Tibial nerve (tissue), 4 donors: ENCODE measurements at places on chromosomes 16 and 17.

DNA sequence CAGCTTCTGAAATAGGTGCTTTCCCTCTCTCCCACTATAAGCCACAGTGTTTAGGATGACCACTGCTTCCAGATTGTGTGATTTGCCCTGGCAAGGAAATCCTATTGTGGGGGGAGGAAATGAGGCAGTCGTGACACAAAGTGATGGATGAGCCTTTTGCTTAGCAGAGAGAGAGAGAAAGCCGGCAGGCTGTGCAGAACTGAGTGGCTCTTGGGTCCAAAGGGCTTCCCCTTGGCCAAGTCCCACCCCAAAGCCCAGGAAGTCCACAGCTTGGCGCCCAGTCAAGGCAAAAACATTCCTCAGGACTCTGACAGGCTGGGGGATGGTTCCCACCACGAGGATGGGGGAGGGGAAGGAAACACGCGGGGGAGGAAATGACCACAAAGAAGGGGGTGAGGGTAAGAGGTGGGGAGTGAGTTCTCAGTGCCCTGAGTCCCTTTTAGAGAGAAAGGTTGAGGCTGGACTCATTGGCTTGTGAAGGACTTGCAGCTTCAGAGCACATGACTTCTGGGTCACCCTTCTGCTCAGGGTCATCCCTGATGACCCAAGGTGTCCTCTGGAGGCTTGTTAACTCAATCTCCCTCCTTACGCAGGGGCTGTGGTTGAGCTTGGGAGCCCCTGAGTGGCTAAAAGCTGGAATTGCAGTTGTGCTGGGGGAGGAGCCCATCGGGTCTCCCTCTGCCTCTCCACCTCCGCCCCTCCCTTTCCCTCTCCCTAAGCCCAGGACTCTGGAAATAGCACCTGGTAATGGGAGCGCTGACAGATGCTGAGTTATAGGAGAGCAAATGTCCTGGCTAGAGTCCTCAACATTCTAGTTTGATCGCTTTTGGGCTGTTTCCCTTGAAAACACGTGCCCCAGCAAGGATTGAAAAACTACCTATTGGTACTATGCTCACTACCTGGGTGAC is 10.3 kb upstream of the MSL1 start:
- no peaks in the 10 kb centered on the region for H3K27me3 ChIP-seq
- peak overlapping the region; percentile 98 for H3K27ac ChIP-seq
- DNase-seq, result peak; percentile 89
- peaks cover 83% of the 10 kb centered on the region for H3K4me1 ChIP-seq
- no peak overlapping the region for H3K4me3 ChIP-seq

GRCh38 chr16:12199524-12199923 is 223.0 kb downstream of the SNX29 start:
- H3K27ac ChIP-seq, result no peak overlapping the region
- no peaks in the 10 kb centered on the region for H3K36me3 ChIP-seq
- no peak overlapping the region for H3K4me3 ChIP-seq
- no peak for DNase-seq
- H3K4me1 ChIP-seq, result no peaks in the 10 kb centered on the region

GRCh38 chr17:61619493-61619892 is 28.5 kb upstream of the NACA2 start:
- H3K4me1 ChIP-seq, result no peaks in the 10 kb centered on the region
- H3K27me3 ChIP-seq, result no peaks in the 10 kb centered on the region
- H3K27ac ChIP-seq, result no peak overlapping the region

- H3K36me3 ChIP-seq, result peaks cover 4% of the 10 kb centered on the region
- no peak overlapping the region for H3K27ac ChIP-seq
- no peak for DNase-seq
- no peaks in the 10 kb centered on the region for H3K27me3 ChIP-seq
Observed at GRCh38 chr17:14019186-14019956, 49.9 kb upstream of the COX10 start.

GRCh38 chr17:57468932-57469775 is 212.8 kb downstream of the MSI2 start:
- H3K4me3 ChIP-seq, result no peak overlapping the region
- no peaks in the 10 kb centered on the region for H3K27me3 ChIP-seq
- no peaks in the 10 kb centered on the region for H3K4me1 ChIP-seq
- DNase-seq, result no peak

DNA sequence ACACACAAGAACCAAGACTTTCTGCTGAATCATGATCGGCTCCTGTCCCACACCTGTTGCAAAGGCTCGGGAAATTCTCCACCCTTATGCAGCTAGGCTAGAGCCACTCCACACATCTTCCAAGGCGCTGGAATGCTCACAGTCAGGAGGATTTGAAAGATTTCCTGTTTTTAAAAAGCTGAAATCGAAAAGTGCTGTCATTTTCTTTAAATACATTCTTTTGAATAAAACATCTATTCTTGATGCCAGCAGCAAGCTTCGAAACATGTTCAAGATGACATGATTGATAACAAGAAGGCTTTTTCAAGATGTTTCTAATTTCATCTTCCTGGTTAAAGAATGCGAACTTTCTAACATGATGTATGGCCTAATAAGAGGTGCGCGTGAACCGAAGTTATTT is 219.7 kb upstream of the CDH5 start:
- H3K27me3 ChIP-seq, result no peaks in the 10 kb centered on the region
- no peaks in the 10 kb centered on the region for H3K36me3 ChIP-seq
- no peak overlapping the region for H3K4me3 ChIP-seq
- no peak for DNase-seq
- H3K4me1 ChIP-seq, result peaks cover 18% of the 10 kb centered on the region

DNA sequence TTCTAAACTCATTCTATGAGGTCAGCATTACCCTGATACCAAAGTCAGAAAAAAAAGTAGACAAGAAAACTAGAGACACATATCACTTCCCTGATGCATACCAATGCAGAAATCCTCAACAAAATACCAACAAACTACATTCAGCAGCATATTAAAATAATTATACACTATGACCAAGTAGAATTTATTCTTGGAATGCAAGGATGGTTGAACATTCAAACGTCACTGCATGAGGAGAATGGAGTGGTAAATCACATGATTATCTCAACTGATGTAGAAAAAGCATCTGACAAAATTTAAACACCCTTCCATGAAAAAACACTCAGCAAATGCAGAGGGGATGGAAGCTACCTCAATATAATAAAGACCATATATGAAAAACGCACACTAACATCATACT is 155.0 kb upstream of the KCNJ18 start:
- H3K4me1 ChIP-seq, result no peaks in the 10 kb centered on the region
- no peak overlapping the region for H3K4me3 ChIP-seq
- no peak for DNase-seq
- no peaks in the 10 kb centered on the region for H3K27me3 ChIP-seq

DNA sequence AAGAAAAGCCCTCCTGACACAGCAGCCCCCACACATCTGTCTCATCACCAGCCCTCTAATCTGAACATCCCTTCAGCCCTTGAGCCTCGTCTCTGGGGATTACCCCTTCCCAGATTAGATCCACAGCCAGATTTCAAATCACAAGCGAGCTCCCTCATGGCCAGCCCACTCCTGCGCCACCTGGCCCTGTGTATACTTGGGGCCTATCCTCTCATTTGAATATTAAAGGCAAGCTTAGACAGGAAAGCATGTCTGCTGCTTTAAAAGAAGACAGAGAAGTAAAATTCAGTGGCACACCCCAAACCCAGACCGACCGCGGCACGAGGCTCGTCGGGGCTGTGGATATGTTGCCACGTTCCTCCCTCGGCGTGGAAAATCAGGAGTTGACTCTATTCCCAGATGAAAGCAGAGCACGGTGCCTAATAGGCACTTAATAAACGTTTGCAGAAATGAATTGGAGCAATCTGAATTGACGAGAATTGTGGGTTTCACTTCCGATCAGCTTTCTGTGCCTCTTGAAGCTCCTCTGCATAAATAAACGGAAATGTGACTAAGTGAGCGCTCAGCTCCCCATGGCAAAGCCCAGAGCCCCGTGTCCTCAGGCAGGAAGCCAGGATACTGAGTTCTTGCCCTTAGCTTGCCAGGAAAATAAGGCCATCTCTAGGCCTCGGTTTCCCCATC is 108.0 kb downstream of the CCDC182 start:
- H3K36me3 ChIP-seq, result peaks cover 12% of the 10 kb centered on the region
- H3K27ac ChIP-seq, result no peak overlapping the region
- no peak for DNase-seq
- no peaks in the 10 kb centered on the region for H3K4me1 ChIP-seq
- no peak overlapping the region for H3K4me3 ChIP-seq

DNA sequence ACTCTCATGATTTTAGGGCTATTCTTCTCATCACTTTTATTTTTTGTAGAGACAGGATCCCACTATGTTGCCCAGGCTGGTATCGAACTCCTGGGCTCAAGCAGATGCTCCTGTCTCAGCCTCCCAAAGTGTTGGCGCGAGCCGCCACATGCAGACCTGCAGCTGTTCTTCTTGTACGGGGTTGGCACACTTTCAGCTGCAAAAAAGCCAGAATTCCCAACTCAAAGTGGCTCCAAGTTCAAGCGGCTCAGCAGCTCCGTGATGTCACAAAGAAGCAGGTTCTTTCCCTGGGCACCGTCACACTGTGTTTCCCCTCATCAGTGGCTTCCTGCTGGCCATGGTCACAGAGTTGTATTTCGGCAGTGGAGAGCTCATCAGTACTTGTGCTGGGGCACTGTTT is 6.7 kb upstream of the SBK1 start:
- no peaks in the 10 kb centered on the region for H3K27me3 ChIP-seq
- H3K36me3 ChIP-seq, result no peaks in the 10 kb centered on the region
- no peak for DNase-seq
